ENCODE measurements at places on chromosomes 13 and 19.
A peak's percentile ranks its signal among the peaks of the same experiment; 100 is the strongest.

DNA sequence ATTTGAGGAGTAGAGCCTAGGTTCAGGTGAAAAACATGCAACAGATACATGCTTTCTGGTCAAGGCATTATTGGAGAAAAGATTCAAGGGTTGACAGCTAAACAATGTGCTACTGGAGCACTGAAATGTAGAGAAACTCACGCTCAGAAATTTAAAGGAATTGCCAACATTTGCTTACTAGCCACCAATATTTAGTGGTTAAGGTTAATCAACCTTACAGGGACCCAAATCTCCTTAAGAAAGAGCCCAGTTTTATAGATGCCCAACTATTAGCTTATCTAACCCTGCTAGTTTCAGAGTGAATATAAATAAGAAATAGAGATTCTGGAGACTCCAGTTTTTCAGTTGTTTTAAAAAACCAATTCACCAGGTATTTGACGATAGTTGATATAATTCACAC lies 203.6 kb downstream of the DACH1 start:
- no peak for DNase-seq

- DNase-seq, result no peak
These were observed 80.5 kb downstream of the MBNL2 start for GRCh38 chr13:97302611-97303010.

- DNase-seq, result no peak
These were observed 89.5 kb downstream of the SPRY2 start for GRCh38 chr13:80251403-80251802.

- DNase-seq, result no peak
These were observed 2.8 kb upstream of the HNRNPM start for GRCh38 chr19:8441725-8442544.

- DNase-seq, result no peak
These were observed 4.9 kb downstream of the ETFB start for GRCh38 chr19:51361239-51361638.

DNA sequence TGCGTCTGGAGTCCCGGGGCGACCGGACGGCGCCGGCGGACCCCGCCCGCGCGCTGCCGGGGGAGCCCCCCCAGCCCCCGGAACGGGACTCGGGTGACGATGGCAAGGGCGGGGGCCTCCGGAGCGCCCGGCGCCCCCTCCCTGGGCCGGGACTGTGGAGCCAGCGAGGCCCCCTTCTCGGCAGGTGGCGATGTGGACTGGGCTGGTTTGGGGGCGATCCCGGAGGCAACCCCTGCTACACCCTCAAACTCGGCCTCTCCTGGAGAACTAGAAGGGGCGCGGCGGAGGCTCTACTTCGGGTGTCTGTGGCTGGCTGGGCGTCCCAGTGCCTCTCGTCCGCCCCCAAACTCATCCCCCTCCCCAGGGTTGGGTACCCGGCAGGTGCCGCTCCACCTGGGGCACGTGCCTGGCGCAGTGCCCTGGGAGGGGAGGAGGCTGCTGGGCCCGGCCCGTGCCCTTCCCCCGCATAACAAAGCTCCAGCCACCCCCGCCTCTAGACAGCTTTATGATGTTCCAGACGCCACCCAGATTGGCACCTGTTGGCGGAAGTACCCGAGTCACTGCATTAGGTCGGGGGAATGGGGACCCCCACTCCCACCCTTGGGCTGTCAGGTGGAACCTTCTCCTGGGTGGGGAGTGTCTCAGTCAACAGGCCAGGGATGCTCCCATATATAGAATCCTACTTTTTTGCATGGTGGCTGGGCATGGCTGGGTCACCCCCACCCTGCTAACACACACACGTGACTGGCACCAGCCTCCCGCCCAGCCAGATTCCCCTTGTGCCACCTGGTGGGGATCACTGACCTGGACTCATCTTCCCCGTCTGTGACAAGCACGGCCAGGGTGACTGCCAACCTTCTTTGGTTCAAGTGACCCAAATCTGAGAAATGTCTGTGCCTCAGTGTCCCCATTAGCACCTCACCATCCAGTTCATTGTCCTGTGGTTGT lies 722 bp downstream of the PKN1 start:
- DNase-seq, result peak; percentile 49

DNA sequence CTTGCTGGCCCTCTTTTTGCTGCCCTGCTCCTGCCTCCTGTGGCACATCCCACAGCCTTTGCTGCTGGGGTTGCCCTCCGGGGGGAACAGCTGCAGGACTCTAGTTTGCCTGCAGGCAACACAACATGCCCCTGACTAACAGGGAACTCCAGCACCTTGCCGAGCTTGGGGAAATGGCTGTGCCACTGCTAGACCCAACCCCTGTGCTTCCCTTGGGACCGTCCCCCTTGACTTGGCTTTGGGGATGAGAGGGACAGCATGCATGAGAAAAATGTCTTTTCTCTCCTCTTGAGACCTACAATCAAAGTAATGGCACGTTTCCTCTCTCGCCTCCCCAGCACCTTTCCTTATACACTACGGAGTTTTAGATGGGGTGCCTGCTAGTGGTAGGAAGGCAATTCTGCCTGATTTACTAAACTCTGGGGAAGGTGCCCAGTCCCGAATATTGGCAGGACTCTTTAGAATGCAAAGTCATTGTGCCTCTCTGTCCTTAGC lies 12.4 kb upstream of the VWA8 start:
- DNase-seq, result no peak

GRCh38 chr13:51739027-51739764 lies 64.8 kb downstream of the DHRS12 start:
- no peak for DNase-seq

GRCh38 chr13:20667857-20668437 lies 35.6 kb upstream of the IL17D start:
- no peak for DNase-seq

GRCh38 chr13:105847527-105848291 lies 687.8 kb downstream of the EFNB2 start:
- DNase-seq, result no peak

DNA sequence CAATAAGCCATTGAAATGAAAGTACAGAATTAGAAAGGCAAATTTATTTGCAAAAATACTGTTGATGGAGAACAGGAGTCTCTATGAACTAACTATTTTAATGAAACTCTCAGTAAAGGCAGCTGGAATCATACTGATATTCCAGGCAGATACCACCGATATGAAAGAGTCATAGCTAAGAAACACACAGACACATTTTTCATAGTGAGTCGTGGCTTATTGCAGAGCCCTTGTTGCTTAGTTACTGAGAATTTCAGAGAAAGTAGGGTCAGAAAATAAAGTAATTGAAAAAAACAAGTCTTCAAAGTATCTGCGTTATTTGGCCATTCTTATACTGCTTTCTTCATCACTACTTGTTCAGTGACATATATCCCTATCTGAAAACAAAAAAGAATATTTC lies 1890.9 kb downstream of the PCDH9 start:
- DNase-seq, result no peak

- no peak for DNase-seq
These were observed 15.8 kb downstream of the FREM2 start for GRCh38 chr13:38702669-38703068.

- DNase-seq, result no peak
These were observed 126.7 kb downstream of the ABCC4 start for GRCh38 chr13:95174517-95174916.

GRCh38 chr19:54470276-54470887 lies 2.7 kb downstream of the CDC42EP5 start:
- DNase-seq, result no peak

DNA sequence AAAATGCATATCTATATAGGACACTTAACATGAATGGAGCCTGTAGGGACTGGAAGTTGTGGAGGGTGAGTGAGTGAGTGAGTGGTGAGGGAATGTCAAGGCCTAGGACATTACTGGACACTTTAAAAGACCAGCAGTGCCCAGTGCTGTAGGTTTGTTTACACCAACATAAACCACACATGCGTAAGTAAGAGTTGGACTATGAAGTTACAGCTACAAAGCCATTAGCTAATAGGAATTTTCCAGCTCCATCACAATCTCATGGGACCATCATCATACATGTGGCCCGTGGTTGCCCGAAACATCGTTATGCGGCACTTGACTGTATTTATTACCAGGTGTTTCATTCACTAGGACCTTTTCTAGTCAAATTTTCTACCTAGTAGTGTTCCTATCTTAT lies 49.2 kb downstream of the LATS2 start:
- no peak for DNase-seq

GRCh38 chr13:112930192-112930591 lies 38.8 kb upstream of the MCF2L start:
- DNase-seq, result no peak

GRCh38 chr13:99231721-99232120 lies 26.5 kb downstream of the GPR18 start:
- no peak for DNase-seq

GRCh38 chr13:39281539-39282150 lies 243.4 kb downstream of the NHLRC3 start:
- no peak for DNase-seq

DNA sequence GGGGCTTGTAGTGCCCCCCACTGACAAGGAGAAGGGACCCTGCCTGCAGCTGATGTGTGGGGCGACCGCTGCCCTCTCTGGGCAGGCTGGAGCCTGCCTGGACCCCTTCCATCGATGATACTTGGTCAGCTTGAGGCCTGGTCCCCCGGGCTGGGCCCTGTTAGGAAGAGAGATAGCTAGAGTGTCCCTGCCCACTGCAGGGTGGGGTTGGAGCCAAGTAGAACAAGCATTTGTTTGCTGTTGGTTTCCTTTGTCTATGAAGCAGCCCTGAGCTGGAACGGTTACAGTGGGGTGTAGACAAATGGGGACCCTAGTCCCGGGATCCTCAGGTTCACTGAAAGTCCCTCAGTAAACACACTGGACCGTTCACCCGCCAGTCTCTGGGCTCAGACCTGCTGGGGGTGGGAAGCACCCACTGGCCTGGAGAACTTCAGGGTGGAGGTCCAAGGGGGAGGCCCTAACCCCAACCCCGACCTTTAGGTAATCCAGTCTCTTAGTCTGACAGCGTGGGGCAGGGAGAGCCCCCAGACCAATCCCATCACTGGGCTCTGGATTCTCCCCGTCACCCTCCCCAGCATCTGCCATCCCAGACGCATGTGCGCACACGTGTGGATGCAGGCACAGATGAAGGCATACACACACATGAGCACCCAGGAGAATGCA lies 204.8 kb upstream of the ZNF536 start:
- DNase-seq, result no peak

DNA sequence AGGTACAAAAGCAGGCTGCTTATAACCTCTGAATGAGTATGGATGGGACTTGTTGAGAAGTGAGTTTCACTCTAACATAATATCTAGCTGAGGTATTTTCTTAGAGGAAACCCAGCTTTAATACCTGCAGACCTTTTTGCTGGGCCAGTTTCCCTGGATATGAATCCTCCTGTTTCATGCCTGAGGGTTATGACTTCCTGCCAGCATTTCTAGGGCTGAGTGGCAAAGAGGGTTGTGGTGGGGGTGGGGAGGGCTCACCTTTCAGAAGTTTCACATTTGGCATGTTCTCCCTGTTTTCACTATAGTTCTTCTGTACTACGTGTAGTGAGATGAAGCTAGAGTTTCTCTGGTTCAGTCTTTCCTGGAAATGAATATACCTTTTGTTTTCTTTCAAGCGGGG lies 73.7 kb downstream of the LACC1 start:
- DNase-seq, result no peak

- DNase-seq, result peak; percentile 7
These were observed 467.2 kb downstream of the ITGBL1 start for GRCh38 chr13:101919541-101920181.

DNA sequence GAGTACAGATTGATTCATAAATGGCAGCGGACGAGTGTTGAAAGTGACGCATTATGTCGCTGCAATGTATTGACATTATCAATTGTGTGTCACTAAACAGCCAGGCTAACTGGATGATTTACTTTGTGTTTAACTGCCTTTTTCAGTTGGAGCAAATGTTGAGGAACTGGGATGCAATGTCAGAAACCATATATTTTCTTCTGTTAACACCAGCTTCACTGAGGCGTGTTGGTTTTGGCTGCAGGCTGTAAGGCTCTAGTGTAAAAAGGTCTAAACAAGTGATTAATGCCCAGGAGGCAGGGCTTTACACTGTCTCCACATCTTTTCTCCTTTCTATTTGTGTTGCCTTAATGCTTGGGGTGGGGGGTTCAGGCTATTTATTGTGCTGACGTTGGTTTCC lies 80.1 kb downstream of the GGACT start:
- DNase-seq, result no peak

DNA sequence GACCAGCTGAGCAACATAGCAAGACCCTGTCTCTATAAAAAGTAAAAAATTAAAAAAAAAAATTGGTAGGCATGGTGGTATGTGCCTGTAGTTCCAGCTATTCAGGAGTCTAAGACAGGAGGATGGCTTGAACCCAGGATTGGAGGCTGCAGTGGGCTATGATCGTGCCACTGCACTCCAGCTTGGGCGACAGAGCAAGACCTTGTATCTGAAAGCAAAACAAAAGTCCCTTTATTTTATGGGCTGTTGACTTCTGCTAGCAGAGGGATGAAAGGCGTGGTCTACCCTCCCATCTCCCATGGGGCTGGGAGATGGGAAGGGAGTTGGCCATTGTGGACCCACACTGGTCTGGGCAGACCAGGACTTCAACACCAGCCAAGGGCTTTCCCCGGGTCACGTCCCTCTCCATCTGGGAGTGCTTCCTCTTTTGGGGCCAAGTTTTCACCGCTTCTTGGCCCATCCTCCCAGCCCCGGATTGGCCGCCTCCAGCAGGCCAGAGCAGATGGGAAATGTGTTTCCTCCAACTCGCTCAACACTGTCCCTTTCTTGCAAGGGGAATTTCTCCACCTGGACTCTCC lies 2.2 kb upstream of the TNFSF9 start:
- DNase-seq, result no peak

DNA sequence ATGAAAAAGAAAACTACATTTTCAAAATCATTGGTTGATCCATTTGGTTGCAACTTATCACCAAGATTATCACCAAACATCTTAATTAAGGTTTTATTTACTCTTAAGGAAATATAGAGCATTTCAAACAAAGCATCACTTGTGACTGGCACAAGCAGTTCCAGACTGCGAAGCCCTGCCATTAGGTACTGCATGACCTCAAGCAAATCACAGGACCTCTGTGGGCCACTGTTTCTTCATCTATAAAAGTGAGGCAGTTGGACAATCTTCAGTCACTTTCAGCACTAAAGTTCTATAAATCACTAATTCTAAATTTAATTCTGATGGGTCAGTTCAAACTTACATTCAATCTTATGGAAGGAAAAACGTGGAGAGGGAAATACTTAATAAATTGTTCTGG lies 2.0 kb downstream of the ELF1 start:
- peak; percentile 36 for DNase-seq

GRCh38 chr13:101706651-101707050 lies 254.2 kb downstream of the ITGBL1 start:
- DNase-seq, result peak; percentile 9

DNA sequence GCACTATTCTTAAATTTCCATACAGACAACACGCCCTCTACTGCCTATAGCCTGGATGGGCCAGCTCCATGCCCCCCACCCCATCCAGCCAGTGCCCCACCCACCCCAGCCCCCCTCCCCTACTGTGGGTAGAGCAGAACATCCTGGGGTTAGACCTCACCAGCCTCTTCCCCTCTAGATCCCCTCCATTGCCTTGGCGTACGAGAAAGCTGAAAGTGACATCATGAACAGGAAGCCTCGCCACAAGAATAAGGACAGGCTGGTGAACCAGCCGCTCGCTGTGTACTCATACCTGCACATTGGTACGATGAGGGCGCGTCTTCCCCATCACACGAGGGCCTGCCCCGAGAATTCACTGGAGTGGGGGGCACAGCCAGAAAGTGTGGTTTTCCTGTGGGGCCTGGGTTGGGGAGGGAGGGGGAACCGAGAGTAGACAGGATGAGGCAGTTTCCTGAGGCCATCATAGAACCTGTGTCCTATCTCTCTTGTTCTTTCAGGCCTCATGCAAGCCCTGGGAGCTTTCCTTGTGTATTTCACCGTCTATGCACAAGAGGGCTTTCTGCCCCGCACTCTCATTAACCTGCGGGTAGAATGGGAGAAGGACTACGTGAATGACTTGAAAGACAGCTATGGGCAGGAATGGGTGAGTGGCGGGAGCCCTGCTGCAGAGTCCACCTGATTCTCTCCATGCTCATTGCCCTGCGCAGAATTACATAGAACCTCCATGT lies 29.1 kb downstream of the ATP12A start:
- peak; percentile 74 for DNase-seq

Measured in activated CD4-positive, alpha-beta T cell treated with anti-CD3 and anti-CD28 coated beads for 48 hours (primary cell).